Sigmoid colon (tissue), 7 donors: ENCODE measurements at places on chromosomes 11 and 22. TPM values are rescaled to one million over a fixed set of nuclear protein-coding genes. Genes with fewer than 3 reads are reported as not detected.

DNA sequence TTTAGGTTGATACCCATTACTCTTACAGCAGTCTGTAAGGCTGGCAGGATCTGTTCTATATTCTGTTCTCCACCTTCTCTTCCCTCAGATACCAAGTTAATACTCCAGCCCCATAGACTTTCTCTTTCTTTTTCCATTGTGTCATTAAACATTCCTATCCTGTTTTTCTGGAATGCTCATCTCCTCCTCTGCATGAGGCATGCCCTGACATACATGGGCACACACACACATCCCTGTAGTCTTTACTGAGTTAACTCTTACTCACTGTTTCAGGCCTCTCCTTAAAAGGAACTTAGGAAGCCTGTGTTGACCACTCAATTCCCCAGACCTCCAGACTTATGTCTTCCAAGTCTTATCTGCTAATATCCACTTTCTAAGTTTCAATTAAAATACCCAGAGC lies 476.8 kb downstream of the METTL15 start:
- no peaks in the 10 kb centered on the region for H3K27me3 ChIP-seq
- no peaks in the 10 kb centered on the region for H3K4me1 ChIP-seq
- H3K36me3 ChIP-seq = no peaks in the 10 kb centered on the region
- DNase-seq = no peak

GRCh38 chr11:47161890-47162289 lies 14.8 kb downstream of the ARFGAP2 start:
- H3K4me1 ChIP-seq = peaks cover 8% of the 10 kb centered on the region
- H3K36me3 ChIP-seq = peaks cover 30% of the 10 kb centered on the region
- no peaks in the 10 kb centered on the region for H3K27me3 ChIP-seq
- DNase-seq = no peak

GRCh38 chr22:46635756-46636155 lies 15.6 kb downstream of the GRAMD4 start:
- no peaks in the 10 kb centered on the region for H3K4me1 ChIP-seq
- no peaks in the 10 kb centered on the region for H3K27me3 ChIP-seq
- no peak overlapping the region for H3K4me3 ChIP-seq
- H3K36me3 ChIP-seq = no peaks in the 10 kb centered on the region
- H3K27ac ChIP-seq = no peak overlapping the region

DNA sequence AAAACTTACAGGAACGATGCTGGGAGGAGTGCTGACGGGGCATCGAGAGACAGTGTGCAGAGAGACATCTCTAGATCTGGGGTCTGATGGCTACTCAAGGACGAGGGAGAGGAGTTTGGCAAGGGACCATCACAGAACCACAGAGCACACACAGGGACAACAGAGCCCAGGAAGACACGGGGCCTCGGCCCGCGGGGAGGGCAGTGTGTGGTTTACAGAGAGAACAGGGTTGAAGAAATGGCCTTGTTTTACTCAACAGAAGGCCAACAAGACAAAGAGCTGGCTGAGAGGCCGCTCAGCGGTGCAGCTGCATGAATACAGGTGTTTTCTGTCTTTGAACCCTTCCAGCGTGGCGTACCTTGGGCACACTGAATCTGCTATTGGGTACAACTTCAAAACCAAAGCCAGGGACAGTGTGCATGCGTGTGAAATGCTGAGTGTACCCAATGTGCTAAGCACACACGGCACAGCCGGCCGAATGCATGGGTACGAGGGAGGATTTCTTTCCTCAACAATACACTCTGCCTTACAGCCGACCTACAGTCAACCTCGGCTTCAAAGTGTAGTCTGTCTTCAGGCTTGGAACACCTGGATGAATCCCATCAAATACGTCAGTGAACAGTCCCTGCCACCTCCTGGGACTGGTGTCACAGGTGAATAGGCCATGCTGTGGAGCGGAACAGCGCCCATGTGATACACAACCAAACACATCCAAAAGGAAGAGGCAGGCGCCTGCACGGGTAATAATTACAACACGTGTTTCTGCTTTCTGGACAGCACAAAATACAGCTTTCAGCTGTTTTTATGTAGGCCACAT lies 20.7 kb upstream of the BID start:
- no peaks in the 10 kb centered on the region for H3K4me1 ChIP-seq
- H3K4me3 ChIP-seq = no peak overlapping the region
- H3K27ac ChIP-seq = no peak overlapping the region
- no peak for DNase-seq
- H3K27me3 ChIP-seq = no peaks in the 10 kb centered on the region

DNA sequence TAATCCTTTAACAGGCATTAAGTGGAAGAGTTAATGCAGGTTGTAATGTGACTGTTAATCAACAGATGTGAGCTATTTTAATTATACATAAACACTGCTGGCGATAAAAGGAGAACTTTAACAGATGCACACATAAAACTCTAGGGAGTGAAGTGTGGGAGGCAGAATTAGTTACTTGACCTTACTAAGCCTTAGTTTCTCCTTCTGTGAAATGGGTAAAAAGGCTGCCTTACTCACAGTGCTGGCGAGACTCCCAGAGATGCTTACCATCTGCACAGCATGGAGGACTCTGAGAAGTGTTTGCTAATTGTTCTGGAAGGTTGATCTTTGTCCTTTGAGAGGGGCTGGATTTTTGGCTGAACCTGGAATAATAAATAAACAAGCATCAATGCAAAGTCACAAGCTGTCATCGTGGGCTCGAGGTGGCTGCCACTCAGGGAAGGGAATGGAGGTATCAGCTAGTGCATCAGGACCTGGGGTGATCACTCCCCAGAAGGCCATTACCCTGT lies 58.6 kb upstream of the MPEG1 start:
- no peaks in the 10 kb centered on the region for H3K36me3 ChIP-seq
- no peak for DNase-seq
- no peaks in the 10 kb centered on the region for H3K4me1 ChIP-seq

GRCh38 chr11:124068601-124069110 lies 27.5 kb upstream of the OR10G7 start:
- DNase-seq = no peak
- H3K4me1 ChIP-seq = peaks cover 2% of the 10 kb centered on the region
- H3K36me3 ChIP-seq = no peaks in the 10 kb centered on the region
- no peak overlapping the region for H3K4me3 ChIP-seq

DNA sequence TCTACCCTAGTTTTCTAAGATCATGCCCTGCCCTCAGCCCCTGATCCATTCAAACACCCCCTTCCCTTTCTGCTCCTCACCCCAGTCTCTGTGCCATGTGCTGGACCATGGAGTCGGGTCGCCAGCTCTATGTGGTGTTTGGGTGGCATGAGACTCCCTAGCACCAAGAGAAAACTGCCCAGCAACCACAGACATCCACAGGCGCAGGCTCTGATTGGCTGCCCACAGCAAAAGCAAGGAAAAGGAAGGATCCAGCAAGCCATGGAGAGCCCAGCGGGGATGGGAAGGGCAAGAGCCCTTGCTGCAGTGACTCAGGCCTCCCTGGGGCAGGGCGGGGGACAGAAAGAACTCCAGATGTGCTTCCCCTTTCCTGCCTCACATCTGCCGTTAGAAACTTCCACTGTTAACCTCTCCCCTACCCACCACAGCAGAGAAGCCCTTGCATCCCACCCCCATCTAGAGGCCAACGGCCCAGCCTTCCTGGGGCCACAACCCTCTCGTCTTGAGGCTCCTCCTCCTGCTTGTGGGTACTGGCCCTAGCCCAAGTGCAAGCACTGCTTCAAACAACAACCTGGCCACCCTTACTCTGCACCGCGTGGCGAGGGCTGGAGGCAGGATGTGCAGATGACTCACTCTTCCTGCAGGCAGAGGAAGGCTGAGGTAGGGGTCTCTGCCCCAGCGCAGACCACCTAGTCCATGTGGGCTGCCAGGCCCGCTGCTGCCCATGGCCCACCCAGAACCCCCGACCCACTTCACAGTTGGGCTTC lies 9.7 kb upstream of the AHNAK start:
- H3K4me1 ChIP-seq = peaks cover 83% of the 10 kb centered on the region
- H3K27me3 ChIP-seq = no peaks in the 10 kb centered on the region
- H3K36me3 ChIP-seq = peaks cover 18% of the 10 kb centered on the region
- H3K4me3 ChIP-seq = no peak overlapping the region

- H3K27ac ChIP-seq = no peak overlapping the region
- H3K36me3 ChIP-seq = no peaks in the 10 kb centered on the region
- peaks cover 9% of the 10 kb centered on the region for H3K4me1 ChIP-seq
- no peaks in the 10 kb centered on the region for H3K27me3 ChIP-seq
- DNase-seq = peak; percentile 91
Observed at GRCh38 chr22:38114484-38115398, 4.3 kb upstream of the BAIAP2L2 start.

- no peaks in the 10 kb centered on the region for H3K4me1 ChIP-seq
- no peaks in the 10 kb centered on the region for H3K27me3 ChIP-seq
- H3K36me3 ChIP-seq = no peaks in the 10 kb centered on the region
- no peak for DNase-seq
- no peak overlapping the region for H3K4me3 ChIP-seq
Observed at GRCh38 chr11:5891216-5891800, 1.7 kb upstream of the OR52E5 start.

- no peaks in the 10 kb centered on the region for H3K36me3 ChIP-seq
- no peak for DNase-seq
- H3K27me3 ChIP-seq = no peaks in the 10 kb centered on the region
- H3K4me1 ChIP-seq = no peaks in the 10 kb centered on the region
- H3K27ac ChIP-seq = no peak overlapping the region
- H3K4me3 ChIP-seq = no peak overlapping the region
Observed at GRCh38 chr11:30717009-30717408, 130.9 kb upstream of the MPPED2 start.

- no peaks in the 10 kb centered on the region for H3K27me3 ChIP-seq
- no peaks in the 10 kb centered on the region for H3K4me1 ChIP-seq
- no peak overlapping the region for H3K4me3 ChIP-seq
- no peak overlapping the region for H3K27ac ChIP-seq
- no peaks in the 10 kb centered on the region for H3K36me3 ChIP-seq
Observed at GRCh38 chr11:83681031-83681781, 395.0 kb upstream of the CCDC90B start.

- H3K27me3 ChIP-seq = no peaks in the 10 kb centered on the region
- H3K4me1 ChIP-seq = no peaks in the 10 kb centered on the region
- no peak for DNase-seq
- no peak overlapping the region for H3K27ac ChIP-seq
- no peak overlapping the region for H3K4me3 ChIP-seq
Observed at GRCh38 chr22:24355574-24355973, 71.8 kb upstream of the ADORA2A start.

DNA sequence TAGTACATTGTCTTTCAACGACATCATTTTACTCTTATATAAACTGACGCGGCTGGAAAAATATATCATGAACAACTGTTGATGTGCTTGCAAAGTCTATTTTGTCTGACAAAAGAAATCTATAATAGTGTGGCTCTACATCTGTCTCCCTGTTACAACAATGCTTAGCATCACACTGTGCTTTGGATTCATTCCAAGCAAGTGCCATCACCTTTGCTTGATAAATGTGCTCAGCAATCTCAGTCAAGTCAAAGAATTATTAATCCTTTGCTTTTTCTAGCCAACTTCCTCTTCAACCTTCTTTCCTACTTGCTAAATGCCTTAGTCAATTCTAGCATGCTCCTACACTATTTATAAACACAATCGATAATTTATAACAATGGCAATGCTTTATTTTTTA lies 140.5 kb downstream of the FCHSD2 start:
- no peaks in the 10 kb centered on the region for H3K36me3 ChIP-seq
- H3K4me3 ChIP-seq = no peak overlapping the region
- no peaks in the 10 kb centered on the region for H3K4me1 ChIP-seq
- no peak overlapping the region for H3K27ac ChIP-seq
- no peaks in the 10 kb centered on the region for H3K27me3 ChIP-seq
- no peak for DNase-seq

DNA sequence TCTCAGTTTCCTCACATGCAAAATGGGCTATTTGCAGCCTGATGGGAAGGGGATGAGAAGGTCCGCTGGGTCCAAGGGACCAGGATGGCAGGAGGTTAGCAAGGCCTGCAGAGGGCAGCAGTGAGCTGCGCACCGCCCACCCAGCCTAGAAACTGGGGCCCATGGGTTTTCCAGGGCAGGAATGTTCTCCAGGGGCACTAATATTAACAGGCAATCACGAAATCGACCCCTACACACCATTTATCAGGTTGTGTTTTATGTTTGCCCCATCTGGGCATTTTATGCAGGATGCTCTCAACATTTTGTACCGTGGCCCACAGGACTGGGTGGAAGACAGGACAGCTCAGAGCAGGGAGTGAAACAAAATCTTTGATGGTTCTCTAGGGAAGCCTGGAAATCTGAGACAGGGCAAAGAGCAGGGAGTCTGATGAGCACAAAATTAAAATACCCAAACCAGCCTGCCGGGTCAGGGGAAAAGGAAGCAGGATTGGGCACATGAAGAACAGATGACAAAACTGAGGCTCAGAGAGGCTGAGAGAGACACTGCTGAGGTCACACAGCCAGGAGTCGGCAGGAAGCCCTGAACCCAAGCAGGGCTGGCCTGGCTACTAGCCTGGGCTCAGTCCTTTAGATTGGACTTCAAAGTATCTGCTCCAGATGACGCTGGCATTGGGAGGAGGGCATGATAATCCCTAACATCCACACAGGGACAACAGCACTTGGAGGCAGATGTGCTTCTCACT lies 1.6 kb upstream of the BCR start:
- no peak overlapping the region for H3K4me3 ChIP-seq
- peak overlapping the region; percentile 81 for H3K27ac ChIP-seq
- H3K4me1 ChIP-seq = no peaks in the 10 kb centered on the region

GRCh38 chr22:40651563-40652501 lies 15.3 kb upstream of the MRTFA start:
- H3K4me1 ChIP-seq = peaks cover 31% of the 10 kb centered on the region
- DNase-seq = peak; percentile 99
- H3K27me3 ChIP-seq = no peaks in the 10 kb centered on the region
- peak overlapping the region; percentile 37 for H3K4me3 ChIP-seq
- no peaks in the 10 kb centered on the region for H3K36me3 ChIP-seq

- no peak overlapping the region for H3K4me3 ChIP-seq
- no peaks in the 10 kb centered on the region for H3K36me3 ChIP-seq
- H3K27me3 ChIP-seq = no peaks in the 10 kb centered on the region
- H3K4me1 ChIP-seq = no peaks in the 10 kb centered on the region
- no peak for DNase-seq
Observed at GRCh38 chr11:115767883-115768282, 263.7 kb upstream of the CADM1 start.

PPFIA1 gene
- total RNA-seq = 55.1 TPM

SPDYC gene
- total RNA-seq = not detected

OR10D3 gene
- not detected for total RNA-seq

FLRT1 gene
- 2.9 TPM for total RNA-seq

NXPE2 gene
- 0.99 TPM for total RNA-seq
